ENCODE measurements at places on chromosomes 16 and 17.

- DNase-seq, result no peak
These were observed 20.1 kb downstream of the PIEZO1 start for GRCh38 chr16:88764913-88765349.

GRCh38 chr17:50469208-50469605, 527 bp upstream of the CHAD start:
- DNase-seq, result no peak

GRCh38 chr16:84774810-84775209, 45.0 kb upstream of the CRISPLD2 start:
- DNase-seq, result no peak

DNA sequence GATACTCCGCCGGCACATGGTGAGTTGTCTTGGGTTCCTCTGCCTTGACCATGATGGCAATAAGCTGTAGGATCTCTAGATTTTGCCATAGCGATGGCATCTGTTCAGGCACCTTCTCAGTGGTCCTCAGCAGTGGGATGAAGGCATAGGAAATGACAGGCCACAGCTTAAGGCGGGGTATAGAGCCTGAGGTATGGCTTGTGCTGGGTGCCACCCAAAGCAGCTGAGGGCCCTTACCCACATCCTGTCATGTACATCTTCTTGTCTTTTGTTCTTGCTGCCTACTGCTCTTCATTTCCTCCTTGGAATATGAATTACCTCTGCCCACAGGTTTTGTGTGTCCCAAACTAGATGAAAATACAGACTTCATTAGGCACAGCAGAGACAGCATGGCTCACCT, 29.5 kb downstream of the KAT7 start:
- peak; percentile 29 for DNase-seq

- DNase-seq, result peak; percentile 77
These were observed 1.8 kb upstream of the ZNF500 start for GRCh38 chr16:4768549-4769305.

- DNase-seq, result peak; percentile 78
These were observed 264.2 kb downstream of the SEC14L1 start for GRCh38 chr17:77404812-77405581.
